CD4-positive, alpha-beta T cell treated with Interleukin-21 for 1 hour (primary cell): ENCODE measurements at places on chromosomes 1 and 21.

DNA sequence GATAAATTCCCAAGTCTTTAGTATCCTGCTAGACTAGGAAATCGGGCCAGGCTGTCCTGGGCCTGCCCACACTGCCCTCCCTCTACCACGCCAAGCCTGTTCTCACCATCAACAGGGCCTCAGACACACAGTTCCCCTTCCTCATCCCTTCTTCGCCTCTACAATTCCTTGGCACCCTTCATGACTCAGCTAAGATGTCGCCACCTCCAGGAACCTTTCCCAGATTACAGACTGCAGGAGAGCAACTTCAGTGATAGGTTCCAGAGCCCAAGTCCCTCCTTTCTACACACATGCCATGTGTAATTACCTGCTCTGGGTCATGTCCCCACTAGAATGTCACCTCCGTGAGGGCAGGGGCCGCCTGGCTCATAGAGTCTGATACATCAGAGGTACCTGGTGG lies 3.3 kb downstream of the RIMS3 start:
- DNase-seq, result no peak

- DNase-seq, result peak; percentile 46
These were observed 1.4 kb downstream of the MACF1 start for GRCh38 chr1:39205781-39206464.

DNA sequence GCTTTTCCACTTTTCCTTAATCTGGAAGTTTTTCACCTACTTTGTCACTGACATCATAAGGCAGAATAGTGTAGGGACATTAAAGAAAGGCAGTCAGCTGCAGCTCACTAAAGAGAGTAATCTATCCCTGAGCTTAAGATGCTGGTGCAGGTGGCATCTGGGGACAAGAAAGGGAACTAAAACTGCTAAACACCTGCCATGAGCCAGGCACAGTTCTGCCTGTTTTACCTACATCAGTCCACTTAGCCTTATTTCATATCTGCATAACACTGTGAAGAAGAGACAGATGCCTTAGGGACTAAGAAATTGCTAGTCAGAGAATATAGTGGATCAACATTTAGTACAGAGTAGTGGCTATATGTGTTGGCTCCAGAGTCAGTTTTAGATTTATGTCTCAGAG lies 88.1 kb downstream of the GPATCH2 start:
- no peak for DNase-seq

DNA sequence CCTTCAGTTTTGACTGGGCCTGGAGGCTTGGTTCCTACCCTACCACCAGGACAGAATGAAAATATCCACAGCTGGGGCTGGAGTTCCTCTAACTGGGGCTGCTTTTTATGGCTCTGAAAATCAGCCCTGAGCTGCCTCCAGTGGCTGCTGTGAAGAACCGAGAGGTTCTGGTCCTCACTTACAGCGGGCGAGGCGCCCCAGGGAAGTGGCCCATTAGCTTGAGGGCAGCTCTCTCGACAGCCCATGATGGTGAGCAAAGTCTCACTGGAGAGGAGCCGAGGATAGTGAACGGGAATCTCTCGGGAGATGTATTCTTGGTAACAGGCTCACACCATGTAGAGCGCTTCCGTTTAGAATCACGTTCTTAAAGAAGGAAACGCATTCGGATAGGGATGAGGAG lies 459.7 kb downstream of the KIF26B start:
- DNase-seq, result no peak

DNA sequence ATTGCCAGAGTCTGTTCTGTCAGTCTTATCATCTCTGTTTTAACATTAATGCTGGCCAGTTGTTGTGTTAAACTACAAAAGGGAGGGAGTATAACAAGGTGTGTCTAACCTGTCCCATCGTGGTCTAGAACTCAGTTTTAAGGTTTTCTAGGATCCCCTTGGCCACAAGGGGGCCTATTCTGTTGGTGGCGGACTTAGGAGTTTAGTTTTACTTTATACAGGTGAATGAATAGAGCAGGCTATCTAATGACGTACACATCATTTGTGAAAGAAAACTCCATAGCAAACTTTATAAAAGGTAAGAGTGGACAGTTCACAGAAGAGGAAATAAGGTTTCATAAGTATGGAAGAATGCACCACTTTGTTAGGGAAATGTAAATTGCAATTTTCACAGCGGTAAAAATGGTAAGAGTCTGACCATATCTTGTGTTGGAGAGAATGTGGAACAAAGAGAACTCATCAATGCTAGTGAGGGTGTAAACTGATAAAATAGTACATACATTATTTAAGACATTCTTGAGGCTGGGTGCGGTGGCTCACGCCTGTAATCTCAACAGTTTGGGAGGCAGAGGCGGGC lies 2.5 kb upstream of the ATF6 start:
- peak; percentile 74 for DNase-seq

DNA sequence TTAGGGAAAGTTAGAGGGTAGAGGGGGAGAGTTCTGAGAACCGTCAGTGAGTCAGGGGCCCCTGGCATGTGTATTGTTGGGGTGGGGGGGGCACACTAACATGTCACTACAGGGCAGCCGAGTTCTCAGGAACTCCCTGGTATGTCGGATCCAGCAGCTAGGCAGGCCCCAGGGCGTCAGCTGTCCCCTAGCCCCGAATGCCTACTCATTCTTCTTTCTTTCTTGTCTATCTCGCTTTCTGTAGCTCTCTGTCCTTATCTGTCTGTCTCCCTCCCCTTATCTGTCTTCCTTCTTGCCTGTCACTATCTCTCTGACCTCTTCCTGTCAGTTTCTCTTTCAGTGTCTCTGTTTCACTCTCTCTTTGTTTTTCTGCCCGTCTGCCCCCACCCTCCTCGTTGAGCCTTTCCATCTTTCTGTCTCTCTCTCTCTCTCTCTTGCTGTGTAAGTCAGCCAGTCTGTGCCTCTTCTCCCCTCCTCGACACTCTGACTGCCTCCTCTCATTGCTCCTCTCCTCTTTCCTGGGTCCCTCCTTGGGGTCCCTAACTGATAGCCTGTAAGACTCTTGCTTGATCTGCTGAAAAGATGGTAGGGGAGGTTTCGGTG lies 2.4 kb downstream of the NTRK1 start:
- no peak for DNase-seq

GRCh38 chr1:113205980-113206766 lies 133.2 kb downstream of the LRIG2 start:
- no peak for DNase-seq

- no peak for DNase-seq
These were observed 6.3 kb upstream of the CFAP410 start for GRCh38 chr21:44345495-44345894.

DNA sequence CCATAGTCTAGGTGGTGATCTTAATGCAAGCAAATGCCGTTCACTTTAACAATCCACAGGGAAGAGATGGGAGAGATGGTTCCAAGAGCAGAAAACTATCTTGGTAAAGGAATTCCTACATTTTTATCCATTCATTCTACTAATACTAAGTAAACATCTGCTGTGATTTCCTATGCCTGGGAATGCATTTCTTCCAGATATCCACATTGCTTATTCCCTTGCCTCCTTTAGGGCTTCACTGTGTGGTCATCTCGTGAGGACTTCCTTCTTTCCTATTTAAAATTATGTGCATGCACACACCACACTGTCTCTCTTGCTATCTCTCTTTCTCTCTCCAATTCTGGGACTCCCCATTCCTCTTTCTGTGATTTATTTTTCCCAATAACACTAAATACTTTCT lies 199.0 kb upstream of the C1orf105 start:
- no peak for DNase-seq

DNA sequence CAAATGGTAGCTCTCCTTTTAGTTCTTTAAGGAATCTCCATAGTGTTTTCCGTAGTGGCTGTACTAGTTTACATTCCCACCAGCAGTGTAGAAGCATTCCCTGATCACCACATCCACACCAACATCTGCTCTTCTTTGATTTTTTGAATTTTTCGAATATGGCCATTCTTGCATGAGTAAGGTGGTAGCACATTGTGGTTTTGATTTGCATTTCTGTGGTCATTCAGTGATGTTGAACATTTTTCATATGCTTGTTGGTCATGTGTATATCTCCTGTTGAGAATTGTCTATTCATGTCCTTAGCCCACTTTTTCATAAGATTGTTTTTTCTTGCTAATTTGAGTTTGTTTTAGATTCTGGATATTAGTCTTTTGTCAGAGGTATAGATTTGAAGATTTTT lies 84.6 kb upstream of the B3GALT2 start:
- DNase-seq, result no peak

DNA sequence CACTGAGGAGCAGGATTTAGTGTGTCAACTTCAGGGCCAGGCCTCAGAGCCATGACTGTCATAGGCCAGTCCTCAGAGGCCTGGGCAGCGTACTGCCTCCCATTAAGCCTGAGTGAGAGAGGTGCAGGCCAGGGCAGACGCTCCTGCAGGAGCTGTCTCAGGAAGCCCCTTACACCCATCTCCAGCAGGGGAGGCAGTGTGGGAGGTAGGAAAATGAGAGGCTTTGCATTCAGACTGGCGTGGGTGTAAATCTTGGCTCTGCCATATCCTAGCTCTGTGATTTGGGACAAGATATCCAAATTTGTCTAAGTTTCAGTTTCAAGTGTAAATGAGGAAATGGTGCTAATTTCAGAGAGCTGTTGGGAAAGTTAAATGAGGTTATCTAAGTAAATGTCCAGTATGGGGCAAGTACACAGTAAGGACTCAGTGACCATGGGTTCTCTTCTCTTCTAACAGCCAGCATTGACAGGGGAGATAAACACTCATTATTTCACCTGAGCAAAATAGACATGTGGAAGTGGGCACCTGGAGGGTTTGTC lies 184.1 kb downstream of the ZSCAN20 start:
- DNase-seq, result no peak

DNA sequence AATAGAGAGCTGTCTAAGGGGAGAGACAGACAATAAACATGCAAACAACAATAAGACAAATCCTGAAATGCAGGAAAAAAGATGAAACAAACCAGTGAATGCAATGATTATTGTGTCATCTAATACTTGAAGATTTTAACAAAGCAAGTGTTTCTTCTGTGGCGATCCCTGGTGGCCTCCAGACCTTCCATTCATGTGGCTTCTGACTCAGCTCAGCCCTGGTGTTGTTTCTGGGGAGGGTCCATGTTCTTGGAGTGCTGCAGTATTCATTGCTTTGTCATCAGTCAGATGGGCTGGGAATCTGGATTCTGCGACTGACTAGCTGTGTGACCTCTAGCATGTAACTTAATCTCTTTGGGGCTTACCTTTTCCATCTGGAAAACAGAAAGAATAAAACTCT lies 1.5 kb upstream of the C2CD4D start:
- no peak for DNase-seq

GRCh38 chr21:33650230-33650629 lies 7.9 kb downstream of the ITSN1 start:
- DNase-seq, result no peak

- DNase-seq, result no peak
These were observed 109.5 kb upstream of the ADAR start for GRCh38 chr1:154717528-154717924.

- no peak for DNase-seq
These were observed 17.4 kb downstream of the TCEA3 start for GRCh38 chr1:23407016-23407630.

- no peak for DNase-seq
These were observed 13.2 kb upstream of the CEP350 start for GRCh38 chr1:179941454-179941853.

DNA sequence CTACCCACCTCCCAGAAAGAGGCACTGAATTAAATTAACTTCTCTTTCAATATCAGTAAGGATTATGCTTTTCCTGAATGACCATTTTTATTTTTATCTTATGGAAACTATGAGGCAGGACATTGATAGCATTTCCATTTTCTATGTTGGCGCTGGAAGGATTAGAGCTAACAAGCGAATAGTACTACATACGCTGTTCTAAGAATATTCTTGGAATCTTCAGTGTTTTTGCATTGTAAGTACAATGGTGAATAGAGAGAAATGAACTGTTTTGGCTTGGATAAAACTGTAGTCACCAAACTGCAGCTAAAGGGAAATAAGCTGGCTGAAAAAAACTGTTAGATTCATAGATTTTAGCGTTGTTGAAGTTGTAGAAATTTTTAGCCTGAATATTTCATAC lies 779.0 kb upstream of the ADGRL4 start:
- DNase-seq, result no peak

DNA sequence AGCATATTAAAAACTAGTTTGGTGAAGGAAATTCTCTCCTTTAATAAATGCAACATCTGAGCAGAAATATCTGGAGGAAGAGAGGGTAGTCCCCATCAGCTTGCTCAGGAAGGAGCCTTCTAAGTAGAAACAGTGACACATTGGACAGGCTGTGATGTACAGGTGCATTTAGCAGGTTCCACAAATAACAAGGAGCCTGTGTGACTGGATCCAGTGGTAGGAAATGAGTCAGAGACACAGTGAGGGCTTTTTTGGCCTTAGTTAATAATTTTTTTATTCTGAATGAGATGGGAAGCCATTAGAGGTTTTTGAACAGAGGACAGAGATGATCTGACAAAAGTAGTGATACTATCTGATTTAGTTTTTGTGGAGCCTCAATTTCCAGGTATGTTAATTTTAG lies 738.9 kb upstream of the PTBP2 start:
- no peak for DNase-seq

DNA sequence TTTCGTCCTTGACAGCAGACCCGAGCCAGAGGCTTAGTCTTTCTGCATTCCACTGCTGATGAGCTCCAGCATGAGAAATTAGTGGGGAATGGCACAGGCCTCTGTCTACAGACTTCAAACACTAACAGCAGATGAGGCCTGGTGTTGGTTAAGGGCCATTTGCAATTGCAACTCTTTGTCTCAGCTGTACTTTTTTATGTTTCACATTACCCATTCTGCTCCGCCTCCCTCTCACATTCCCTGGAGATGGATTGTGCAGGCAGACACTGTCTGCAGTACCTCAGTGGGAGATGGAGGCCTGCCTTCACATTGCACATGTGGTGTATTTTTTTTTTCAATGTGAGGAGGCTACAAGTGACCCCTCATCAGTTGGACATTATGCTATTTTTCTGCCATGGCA lies 370.2 kb downstream of the DUSP10 start:
- DNase-seq, result no peak

- DNase-seq, result peak; percentile 64
These were observed 5.7 kb upstream of the CCT8 start for GRCh38 chr21:29078869-29079767.

DNA sequence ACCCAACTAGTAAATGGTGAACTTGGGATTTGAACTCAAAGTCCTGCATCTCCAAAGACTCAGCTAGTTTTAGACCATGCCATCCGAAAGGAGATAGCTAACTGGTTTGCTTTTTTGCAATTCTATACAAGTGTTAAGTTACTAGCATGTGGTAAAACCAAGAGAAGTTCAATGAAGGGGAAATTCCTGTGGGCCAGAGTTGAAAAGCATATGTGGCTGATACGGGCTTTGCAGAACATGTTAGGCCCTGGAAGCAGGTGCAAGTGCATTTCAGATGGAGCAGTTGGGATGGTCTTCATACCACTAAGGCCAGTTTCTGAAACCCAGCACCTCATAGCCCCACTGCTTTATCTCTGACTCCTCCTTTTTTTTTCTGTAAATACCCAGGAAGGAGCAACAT lies 620.9 kb downstream of the PLPP3 start:
- DNase-seq, result no peak

DNA sequence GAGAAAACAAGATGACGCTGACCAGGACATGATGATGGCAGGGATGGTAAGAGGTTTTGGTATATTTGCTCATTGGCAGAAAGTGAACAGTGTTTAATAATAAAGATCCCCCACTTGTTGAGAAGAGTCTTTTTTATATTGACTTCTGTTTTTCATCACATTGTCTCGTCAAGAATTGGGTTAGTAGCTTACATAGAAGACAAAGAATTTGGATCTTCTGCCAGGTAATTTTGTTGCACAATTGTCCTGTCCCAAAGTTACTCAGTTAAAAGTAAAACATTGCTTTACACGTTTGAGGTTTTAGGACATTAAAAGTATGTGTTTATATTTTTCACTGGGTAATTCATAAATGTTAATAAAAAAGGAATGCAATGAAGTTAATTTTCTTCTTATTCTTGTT lies 48.3 kb upstream of the LAMC2 start:
- no peak for DNase-seq
